A549 treated with CpdA at 1 μM for 4 hours (cell line): ENCODE measurements at places on chromosomes 13 and 19. TPM values are rescaled to one million over a fixed set of nuclear protein-coding genes. Genes with fewer than 3 reads are reported as not detected.

IGFLR1 gene
- 9.3 to 12.6 TPM (median 11.0 TPM) in 5 replicates for total RNA-seq

PRODH2 gene
- total RNA-seq: 0.17 to 0.50 TPM (median 0.25 TPM) in 5 replicates

MCEMP1 gene
- not detected in 5 replicates for total RNA-seq

LPAR6 gene
- 0.54 to 1.3 TPM (median 0.89 TPM) in 5 replicates for total RNA-seq

CLEC4M gene
- 0.03 TPM in 1 of 5 replicates, not detected in the others for total RNA-seq

YJEFN3 gene
- total RNA-seq: 2.2 to 4.9 TPM (median 3.6 TPM) in 5 replicates

ZNF180 gene
- 7.7 to 10.4 TPM (median 8.6 TPM) in 5 replicates for total RNA-seq

LGI4 gene
- 0.06 to 0.27 TPM (median 0.13 TPM) in 4 of 5 replicates, not detected in the other for total RNA-seq

ZNF460 gene
- total RNA-seq: 0.84 to 1.1 TPM (median 0.89 TPM) in 5 replicates

CCDC70 gene
- 0.05 to 0.15 TPM in 2 of 5 replicates, not detected in the others for total RNA-seq

MIDN gene
- 40.2 to 50.8 TPM (median 42.4 TPM) in 5 replicates for total RNA-seq

ZNF571 gene
- 0.70 to 1.3 TPM (median 0.99 TPM) in 5 replicates for total RNA-seq

FZR1 gene
- total RNA-seq: 22.3 to 33.5 TPM (median 29.6 TPM) in 5 replicates

CRB3 gene
- 4.1 to 5.0 TPM (median 4.5 TPM) in 5 replicates for total RNA-seq

ZNF442 gene
- total RNA-seq: not detected in 5 replicates

LRRC8E gene
- 5.1 to 6.8 TPM (median 5.9 TPM) in 5 replicates for total RNA-seq
